ENCODE measurements at places on chromosomes 3 and 15. TPM values are rescaled to one million over a fixed set of nuclear protein-coding genes. Genes with fewer than 3 reads are reported as not detected.

DNA sequence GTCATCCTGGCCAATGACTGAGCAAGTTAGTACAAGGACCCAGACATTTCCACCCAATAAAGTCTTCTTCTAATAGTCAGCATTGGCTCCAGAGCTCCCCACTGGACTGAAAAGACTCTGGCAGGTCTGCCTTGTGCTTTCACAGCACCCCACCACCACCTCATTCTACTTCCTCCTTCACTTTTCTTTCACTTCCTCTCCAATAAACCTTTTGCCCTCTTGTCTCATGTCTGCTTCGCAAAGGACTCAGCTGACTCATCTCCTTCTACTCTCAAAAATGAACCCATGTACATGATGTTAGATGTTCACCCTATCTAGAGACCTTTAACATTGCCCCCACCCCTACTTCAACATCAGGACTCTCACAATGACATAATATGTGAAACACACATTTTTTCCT is 181.0 kb upstream of the PPP2R3A start:
- no peak overlapping the region for H3K27ac ChIP-seq
- no peak for DNase-seq
- H3K36me3 ChIP-seq = no peaks in the 10 kb centered on the region
- no peak overlapping the region for H3K4me3 ChIP-seq
- no peaks in the 10 kb centered on the region for H3K4me1 ChIP-seq
- no peaks in the 10 kb centered on the region for H3K27me3 ChIP-seq

GRCh38 chr3:115692887-115693524 is 69.7 kb downstream of the GAP43 start:
- H3K27ac ChIP-seq = no peak overlapping the region
- no peaks in the 10 kb centered on the region for H3K27me3 ChIP-seq
- no peaks in the 10 kb centered on the region for H3K36me3 ChIP-seq
- H3K4me3 ChIP-seq = no peak overlapping the region
- DNase-seq = no peak

Gene CHDH
- total RNA-seq = 0.53 TPM

DNA sequence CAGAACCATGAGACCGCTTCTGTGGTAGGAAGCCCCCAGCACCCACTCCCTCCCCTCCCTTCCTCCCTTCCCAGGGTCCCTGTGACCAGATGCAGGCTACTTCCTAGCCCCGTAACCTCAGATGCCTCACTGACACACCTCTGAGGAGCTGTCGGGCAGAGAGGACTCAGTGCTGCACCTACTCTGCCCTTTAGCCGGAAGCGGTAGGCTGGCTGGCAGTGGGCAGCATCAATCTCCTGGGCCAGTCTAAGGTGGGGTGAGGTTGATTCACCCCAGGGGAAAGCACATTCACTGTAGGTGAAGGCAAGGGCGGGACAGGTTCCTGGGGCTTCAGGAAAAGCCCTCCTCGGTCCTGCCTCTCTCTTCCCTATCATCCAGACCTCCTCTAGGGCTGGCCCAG is 19.1 kb downstream of the CSRNP1 start:
- no peak overlapping the region for H3K4me3 ChIP-seq
- H3K27me3 ChIP-seq = no peaks in the 10 kb centered on the region
- H3K36me3 ChIP-seq = peaks cover 18% of the 10 kb centered on the region
- no peak overlapping the region for H3K27ac ChIP-seq
- DNase-seq = peak; percentile 51

GRCh38 chr15:39269821-39270220 is 311.1 kb upstream of the THBS1 start:
- H3K27ac ChIP-seq = no peak overlapping the region
- no peaks in the 10 kb centered on the region for H3K36me3 ChIP-seq
- no peak overlapping the region for H3K4me3 ChIP-seq
- no peak for DNase-seq
- H3K4me1 ChIP-seq = no peaks in the 10 kb centered on the region
- H3K27me3 ChIP-seq = no peaks in the 10 kb centered on the region

- no peak for DNase-seq
- no peak overlapping the region for H3K27ac ChIP-seq
- H3K4me3 ChIP-seq = no peak overlapping the region
- no peaks in the 10 kb centered on the region for H3K4me1 ChIP-seq
- H3K27me3 ChIP-seq = no peaks in the 10 kb centered on the region
Observed at GRCh38 chr3:77365152-77365551, 325.3 kb downstream of the ROBO2 start.

Gene CCDC39
- total RNA-seq = not detected

Gene ITIH1
- 2.0 TPM for total RNA-seq
